ENCODE measurements at places on chromosomes 1 and 21. TPM values are rescaled to one million over a fixed set of nuclear protein-coding genes. Genes with fewer than 3 reads are reported as not detected.

TMEM51 gene
- total RNA-seq: 24.0 TPM

DNA sequence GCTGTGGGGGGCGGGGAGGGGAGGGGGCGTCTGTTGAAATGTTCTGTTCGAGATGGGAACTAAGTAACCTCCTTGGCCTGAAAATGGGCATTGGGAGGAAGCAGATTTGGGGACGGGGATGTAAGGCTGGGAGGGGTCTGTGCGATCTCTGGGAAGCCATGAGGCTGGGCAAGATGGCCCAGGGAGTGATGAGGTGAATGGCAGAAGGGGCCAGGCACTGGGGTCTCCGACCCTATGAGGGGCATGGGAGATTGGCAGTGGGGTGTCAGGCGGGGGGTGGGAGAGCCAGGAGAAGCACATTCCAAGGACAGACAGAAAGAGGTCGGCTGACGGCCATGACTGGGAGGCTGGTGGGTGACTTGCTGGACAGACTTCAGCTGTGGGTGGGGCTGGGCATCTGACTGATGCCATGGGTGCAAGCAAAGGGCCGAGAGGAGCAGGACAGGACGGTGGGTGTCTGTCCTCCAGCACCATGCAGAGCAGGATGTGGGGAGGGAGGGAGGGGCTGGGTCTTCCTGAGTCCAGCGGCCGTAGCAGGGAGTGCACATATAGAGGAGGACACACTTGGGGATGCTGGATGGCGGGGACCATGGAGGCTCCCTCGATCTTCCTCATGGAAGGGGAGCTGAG lies 30.0 kb upstream of the COL18A1 start:
- no peak for DNase-seq

DNA sequence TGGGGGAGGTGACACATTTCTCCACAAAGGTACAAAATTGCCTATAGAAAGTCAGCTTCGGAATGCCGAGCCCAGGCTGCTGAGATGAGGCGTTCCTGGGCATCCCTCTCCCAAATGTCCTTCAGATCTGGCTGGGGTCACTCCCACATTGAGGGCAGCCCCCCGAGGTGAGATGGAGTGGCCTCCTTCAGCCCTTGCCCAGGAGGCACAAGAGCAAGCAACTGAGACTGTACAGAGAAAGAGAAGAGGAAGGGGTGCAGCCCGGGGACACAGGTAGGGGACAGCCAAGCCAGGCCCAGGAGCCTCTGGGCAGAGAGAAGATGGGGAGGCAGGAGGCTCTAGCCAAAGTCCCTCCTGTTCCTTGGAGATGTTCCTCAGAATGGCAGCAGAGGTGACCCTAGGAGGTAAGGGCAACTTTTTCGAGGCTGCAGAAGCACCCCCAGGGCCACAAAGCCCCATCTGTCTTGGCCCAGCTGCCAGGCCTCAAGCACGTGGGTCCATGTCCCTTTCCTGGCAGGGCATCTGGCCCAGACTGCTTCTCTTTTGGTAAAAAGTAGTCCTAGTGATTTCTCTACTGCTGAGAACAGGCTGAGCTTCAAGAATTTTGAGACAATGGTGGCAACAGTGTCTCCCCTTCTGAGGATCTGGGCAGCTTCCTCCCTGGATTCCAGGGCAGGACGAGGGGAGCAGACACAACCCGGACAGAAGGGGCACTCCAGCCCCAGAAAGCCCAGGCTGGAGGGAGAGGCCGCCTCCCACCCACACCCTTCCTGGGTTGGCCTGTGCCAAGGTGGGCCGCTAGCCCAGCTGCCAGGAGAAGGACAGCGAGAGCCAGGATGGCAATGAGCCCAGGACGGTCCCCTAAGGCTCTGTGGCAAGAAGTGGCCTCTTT lies 68.0 kb downstream of the LRRN2 start:
- no peak for DNase-seq

DNA sequence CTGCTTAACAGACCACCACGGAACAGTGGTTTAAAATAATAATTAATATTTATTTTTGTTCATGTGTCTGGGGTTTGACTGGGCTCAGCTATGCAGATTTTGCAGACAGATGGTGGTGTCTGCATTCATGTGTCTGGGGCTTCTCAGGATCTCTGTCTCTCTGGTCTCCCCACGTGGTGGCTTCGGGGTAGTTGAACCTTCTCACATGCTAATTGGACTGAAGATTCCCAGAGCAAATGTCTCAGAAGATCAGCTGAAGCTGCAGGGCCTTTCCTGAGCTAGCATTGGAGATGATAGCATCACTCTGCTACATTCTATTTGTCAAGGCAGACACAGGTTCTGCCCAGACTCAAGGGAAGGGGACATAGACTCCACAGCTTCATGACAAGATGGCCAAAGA lies 109.1 kb upstream of the DNAH14 start:
- DNase-seq: no peak

DNA sequence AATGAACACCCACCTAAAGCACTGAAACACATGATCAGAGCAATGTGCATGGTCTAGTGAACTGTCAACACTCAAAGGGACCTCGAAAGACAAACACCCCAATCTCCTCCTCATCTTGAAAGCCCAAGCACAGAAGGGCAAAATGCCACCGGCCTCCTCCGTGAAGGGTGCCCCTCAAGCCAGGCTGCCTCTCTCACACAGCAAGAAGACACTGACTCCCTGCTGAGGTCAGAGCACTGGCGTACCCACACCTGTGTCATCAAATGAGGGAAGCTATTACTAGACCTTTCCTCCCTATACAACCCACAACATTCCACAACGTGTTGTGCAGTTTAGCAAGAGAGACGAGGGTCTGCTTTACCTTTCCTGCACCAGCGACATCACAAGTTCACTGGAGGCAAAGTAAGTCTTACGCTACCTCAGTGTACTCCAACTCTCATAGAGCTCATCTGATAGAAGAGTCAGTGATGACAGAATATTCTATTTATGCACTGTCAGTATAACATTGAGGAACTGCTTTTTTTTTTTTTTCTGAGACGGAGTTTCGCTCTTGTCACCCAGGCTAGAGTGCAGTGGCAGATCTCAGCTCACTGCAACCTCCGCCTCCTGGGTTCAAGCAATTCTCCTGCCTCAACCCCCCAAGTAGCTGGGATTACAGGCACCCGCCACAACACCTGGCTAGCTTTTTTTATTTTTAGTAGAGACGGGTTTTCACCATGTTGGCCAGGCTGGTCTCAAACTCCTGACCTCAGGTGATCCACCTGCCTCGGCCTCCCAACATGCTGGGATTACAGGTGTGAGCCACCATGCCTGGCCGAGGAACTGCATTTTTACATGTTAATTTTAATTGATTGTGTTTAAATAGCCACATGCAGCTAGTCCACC lies 3.3 kb downstream of the SH3BP5L start:
- no peak for DNase-seq

DNA sequence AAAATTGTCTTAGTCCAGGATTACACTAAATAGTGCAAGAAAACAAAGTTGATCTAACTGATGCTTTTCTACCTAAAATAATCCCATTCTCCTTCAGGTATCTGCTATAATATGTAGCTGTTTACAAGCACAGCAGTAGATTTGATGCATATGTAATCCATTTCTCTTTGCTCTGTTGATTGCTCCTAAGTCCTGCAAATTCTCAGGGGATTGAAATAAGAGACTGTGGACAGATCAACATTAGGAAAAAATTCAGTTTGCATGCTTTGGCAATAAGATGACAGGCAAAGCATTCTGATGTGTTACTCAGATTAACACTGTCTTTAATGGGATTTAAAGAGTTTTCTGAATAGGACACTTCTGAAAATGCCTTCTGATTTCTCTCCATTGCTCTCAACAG lies 34.7 kb downstream of the RNF11 start:
- no peak for DNase-seq

All from hepatocyte (in vitro differentiated cells).